ENCODE measurements at places on chromosomes 11 and 22.

DNA sequence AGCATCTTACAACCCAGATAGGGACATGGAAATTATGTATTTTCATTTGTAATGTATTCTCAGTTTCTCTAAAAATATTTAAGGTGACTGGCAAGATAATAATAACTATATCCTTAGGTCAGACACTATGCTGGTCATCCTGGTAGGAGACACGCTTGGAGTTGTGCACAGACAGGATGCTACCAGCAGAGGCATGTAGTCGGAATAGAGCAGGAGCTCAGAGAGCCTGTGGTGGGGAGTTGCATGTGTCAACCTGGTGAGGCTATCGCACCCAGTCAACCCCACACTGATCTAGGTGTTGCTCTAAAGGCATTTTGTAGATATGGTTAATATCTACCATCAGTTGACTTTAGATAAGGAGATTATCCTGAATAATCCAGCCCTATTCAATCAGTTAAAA, 318.5 kb downstream of the MIAT start:
- DNase-seq: no peak

DNA sequence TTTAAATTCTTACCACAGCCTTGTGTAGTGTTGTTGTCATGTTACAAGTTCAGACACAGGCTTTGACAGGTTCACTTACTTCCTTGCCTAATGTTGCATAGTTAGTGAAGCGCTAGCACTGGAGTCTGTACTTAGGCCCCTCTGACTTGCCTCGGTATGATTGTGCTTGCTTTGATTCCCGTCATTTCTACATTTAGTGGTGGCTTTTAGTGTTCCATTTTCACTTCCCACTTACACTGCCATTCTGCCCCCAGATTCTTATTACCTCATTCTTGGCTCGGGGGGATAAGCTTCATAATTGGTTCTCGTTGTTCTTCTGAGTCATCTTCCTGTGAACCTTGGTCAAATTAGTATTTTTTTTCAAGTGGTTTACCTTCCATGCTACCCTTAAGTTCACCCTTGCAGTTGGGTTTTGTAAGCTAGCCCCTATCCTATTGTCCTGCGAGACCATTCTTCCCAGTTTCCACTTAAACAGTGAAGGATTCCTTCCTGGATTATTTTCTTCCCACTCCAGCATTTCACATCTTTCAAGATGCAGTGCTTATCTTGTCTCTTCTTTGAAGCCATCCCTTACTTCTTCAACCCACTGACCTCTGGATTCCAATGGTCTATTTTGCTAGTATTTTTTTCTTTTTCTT, 68.7 kb downstream of the DDX10 start:
- DNase-seq: no peak

DNA sequence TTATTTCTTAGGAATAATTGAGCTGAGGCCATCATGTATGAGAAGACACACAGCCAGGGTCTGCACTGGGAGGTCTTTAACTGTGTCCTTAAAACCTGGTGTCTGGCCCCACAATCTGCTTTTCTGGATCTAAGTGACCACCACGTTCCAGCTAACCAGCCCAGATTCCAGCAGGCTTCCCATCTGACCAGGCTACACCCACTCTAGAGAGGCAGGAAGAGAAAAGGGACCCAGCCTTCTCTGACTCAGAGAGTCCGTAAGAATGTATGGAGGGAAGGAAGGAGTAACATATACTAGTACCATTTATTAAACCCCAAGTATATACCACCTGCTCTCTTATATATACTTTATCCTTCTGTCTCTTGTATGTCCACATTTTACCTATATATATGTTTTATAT, 80.1 kb downstream of the LDLRAD3 start:
- DNase-seq: no peak

GRCh38 chr11:95688015-95688414, 101.6 kb downstream of the FAM76B start:
- no peak for DNase-seq

DNA sequence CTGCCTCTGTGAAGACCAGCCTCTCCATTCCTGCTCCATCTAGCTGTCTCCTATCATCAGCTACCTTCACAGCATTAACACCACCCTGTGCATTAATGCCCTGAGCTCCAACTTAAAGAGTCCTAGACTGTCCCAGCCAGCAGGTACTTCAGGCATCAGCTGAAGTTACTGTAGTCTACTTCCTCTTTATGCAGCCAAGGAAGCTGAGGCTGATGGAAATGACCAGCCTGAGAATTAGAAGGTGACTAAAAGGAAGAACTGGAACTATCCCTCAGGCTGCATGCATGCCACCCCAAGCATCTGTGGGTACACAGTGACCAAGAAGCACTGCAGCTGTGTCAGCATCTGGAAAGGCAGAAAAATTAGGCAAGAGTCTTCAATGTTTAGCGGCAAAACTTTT, 28.2 kb downstream of the MS4A10 start:
- DNase-seq: no peak
